T-helper 17 cell (primary cell): ENCODE measurements at places on chromosomes 11 and 22. TPM values are rescaled to one million over a fixed set of nuclear protein-coding genes. Genes with fewer than 3 reads are reported as not detected.

DNA sequence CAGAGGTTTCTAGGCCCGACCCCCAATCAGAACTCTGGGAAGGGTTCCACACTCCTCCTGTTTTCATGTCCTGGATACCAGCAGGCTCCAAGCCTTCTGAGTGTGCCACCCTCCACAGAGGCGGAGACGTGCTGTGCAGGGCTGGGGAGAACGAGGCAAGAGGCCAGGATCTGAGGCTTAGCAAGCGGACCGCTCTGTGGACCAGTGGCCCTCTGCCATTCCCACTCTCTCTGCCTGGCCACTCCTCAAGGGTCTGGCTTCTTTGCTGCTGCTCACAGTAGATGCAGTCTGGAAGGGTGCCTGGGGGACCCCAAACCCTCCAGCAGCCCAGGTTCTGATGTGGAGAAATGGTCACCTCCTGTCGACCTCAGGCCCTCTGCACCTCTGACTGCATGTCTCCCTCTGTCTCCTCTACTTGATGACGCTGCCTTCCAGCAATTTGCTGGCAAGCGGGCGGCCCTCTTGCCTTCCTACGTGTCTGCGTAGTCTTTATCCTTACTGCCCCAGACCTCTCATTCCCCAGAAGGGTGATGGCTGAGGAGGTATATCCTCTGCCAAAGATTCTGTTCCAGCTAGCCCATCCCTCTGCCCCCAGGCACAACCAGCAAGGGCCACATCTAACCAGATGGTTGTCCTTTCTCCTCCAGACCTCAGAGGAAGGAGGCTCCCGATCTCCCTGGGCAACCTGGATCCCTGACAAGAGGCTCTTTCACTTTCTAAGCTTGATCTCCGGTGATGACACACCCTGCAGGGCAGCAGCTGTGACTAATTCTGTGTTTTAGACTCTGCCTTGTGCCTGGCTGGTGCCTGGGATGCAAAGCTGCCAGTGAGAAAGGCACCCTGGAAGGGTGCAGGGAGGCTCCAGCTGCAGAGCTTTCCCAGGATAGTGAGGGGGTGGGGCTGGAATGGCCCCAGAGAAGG is 87.3 kb downstream of the NAT10 start:
- DNase-seq = no peak

- DNase-seq = no peak
Observed at GRCh38 chr11:16070573-16070972, 285.8 kb downstream of the SOX6 start.

The ANKK1 gene
- 2.4 TPM for total RNA-seq

GRCh38 chr11:3369366-3369765 is 9.6 kb downstream of the ZNF195 start:
- DNase-seq = no peak

DNA sequence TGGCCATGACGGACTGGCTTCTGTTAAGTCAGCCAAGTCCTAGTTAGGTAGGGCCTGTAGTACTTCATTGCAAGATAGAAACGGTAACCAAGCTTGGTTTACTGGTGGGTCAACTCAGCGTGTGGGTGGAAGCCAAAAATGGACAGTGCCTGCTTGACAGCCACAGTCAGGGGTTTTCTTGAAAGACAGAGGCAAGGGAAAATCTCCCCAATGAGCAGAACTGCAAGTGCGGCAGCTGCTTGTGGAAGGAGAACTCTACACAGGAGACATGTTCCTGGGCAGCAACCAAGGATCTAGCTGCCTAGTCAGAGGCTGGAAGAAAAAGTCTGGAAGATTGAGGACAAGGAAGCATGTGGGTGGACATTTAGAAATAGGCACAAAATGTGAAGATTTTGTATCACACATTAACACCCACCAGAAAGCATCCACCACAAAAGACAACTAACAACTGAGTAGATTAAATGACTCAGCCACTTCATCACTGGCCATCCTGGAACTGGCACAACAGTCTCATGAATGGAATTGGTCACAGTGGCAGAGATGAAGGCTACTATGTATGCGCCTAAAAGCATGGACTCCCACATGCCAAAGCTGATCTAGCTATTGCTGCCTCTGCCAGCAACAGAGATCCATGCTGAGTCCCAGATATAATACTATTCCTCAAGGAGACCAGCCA is 40.9 kb upstream of the SCUBE2 start:
- no peak for DNase-seq

DNA sequence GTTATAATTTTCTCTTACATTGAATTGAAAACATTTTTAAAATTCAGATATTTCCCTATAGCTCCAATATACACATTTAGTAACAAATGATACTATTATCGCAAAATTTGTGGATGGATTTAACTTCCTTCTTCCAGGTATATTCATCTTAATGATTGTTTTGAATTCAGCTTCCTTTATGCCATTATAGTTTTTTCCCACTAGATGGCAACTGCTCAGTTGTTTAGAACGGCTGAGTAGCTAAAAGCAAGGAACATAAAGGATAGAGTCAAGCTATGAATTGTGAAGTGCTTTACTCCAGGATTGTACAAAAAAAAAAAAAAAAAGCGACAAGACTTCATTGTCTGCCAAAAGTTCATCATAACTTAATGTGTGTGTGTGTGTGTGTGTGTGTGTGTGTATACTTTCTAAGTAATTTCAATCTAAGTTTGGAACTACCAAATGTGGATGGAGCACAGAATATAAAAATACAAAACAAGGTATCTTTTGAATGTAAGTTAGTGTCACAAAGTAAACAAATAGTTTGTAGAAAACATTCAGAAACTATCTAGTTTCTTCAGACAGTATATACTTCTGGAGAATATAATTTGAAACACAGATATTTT is 846.4 kb downstream of the DLG2 start:
- no peak for DNase-seq
